ENCODE measurements at places on chromosomes 1 and 21. TPM values are rescaled to one million over a fixed set of nuclear protein-coding genes. Genes with fewer than 3 reads are reported as not detected.

Gene GBP6
- not detected for total RNA-seq

Gene KIF2C
- 82.6 TPM for total RNA-seq

DNA sequence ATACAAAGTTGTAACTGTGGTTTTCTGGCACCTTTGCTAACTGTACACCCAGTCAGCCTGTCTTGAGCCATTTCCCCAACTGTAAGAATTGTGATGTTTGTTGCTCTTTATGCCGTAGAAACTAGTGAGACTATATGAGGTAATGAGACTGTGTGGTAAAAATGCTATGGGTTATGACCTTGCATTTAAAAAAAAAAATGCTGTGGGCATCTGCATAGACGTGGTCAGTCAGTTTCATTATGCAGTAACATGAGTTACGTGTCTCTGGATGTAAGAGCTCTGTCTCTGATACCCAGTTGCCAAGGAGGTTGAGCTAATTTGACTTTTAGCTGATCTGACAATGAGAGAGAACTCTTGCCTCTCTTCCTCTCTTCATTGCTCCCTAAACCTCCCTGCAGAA lies 80.6 kb upstream of the LAMC2 start:
- H3K36me3 ChIP-seq: peaks cover 12% of the 10 kb centered on the region
- no peak for DNase-seq
- H3K27me3 ChIP-seq: no peaks in the 10 kb centered on the region

DNA sequence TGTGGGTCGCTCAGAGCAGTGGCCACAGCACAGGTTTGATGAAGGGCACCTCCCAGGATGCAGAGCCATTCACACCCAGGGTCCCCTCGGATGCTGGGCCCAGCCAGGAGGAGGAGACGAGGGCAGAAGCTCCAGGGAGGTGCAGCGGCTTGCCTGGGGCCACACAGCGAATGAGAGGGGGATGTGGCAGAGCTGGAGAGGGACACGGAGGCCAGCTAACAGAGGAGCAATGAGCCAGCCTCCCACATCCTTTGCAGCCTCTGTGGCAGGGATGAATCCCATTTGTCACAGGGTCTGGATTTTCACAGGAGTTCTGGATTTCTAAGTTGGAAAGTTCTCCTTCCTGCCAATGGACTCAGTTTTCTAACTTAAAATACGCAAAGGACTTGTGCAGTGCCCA lies 35.9 kb downstream of the CHD5 start:
- no peaks in the 10 kb centered on the region for H3K36me3 ChIP-seq
- peaks cover 19% of the 10 kb centered on the region for H3K27me3 ChIP-seq
- H3K27ac ChIP-seq: no peak overlapping the region
- H3K4me1 ChIP-seq: peaks cover 4% of the 10 kb centered on the region
- no peak overlapping the region for H3K4me3 ChIP-seq

DNA sequence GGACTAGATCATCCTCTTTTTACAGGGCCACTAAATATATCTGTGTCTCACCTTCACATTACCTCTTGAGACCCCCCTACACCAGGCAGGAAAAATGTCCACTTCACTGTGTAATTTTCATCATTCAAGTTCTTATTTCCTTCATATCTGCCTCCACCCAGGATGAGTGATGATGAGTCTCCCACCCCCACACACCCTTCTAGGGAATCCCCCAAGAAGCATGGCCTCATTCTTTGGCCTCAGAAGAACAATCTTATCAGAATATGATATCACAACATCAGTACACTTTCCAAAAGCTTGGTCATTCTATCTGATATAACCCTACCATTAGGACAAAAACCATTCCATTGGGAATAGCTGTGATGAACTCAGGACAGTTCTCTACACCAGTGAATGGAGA lies 170.3 kb upstream of the DUSP10 start:
- H3K27me3 ChIP-seq: no peaks in the 10 kb centered on the region
- H3K27ac ChIP-seq: no peak overlapping the region
- no peak overlapping the region for H3K4me3 ChIP-seq

GRCh38 chr1:32933742-32934322 lies 30.8 kb downstream of the RNF19B start:
- peaks cover 5% of the 10 kb centered on the region for H3K27me3 ChIP-seq
- no peak overlapping the region for H3K4me3 ChIP-seq
- peak overlapping the region; percentile 94 for H3K27ac ChIP-seq
- DNase-seq: no peak

DNA sequence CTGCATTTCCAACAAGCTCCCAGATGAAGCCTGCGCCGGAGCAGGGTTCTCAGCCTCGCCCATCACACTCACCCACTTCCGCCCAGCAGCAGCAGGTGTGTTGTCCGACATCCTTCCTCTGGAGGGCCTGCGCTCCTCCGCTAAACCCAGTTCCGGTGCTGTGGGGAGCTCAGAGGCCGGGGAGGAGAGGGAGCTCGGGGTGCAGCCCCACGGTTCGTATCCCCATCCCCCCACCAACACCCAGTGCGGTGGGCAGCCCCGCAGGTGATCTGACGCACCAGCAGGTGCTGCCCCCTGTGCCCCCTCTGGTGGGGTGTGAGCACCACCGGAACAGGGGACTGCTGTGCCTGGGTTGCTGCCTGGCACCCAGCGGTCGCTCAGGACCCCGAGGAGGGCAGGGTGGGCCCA lies 3.4 kb upstream of the PEX10 start:
- H3K27me3 ChIP-seq: no peaks in the 10 kb centered on the region
- DNase-seq: no peak
- H3K36me3 ChIP-seq: no peaks in the 10 kb centered on the region
- H3K27ac ChIP-seq: no peak overlapping the region
- no peak overlapping the region for H3K4me3 ChIP-seq

DNA sequence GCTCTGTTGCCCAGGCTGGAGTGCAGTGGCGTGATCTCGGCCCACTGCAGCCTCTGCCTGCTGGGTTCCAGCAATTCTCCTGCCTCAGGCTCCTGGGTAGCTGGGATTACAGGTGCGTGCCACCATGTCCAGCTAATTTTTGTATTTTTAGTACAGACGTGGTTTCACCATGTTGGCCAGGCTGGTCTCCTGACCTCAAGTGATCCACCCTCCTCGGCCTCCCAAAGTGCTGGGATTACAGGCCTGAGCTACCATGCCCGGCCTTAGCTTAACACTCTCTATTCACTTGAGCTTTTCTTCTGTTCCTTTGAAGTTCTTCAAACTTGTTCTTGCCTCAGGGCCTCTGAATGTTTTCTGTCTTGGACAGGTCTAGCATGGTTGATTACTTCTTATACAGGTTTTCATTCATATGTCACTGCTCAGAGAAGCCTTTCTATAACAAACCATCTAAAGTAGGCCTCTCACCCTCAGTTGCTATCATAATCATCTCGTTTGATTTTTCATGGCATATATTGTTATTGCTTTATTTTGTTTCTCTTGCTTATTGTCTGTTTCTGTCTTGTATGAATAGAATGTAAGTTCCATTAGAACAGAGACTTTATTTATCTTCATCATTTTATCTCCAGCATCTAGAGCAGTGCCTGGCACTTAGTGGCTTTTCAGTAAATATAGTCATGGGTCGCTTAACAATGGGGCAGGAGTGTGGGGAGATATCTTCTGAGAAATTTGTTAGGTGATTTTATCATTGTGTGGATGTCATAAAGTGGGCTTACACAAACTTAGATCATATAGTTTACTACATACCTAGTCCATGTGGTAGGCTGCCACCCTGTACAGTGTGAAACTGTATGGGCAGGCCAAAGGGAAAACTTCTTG lies 12.1 kb downstream of the OSBPL9 start:
- peak overlapping the region; percentile 31 for H3K27ac ChIP-seq
- no peaks in the 10 kb centered on the region for H3K36me3 ChIP-seq
- H3K4me1 ChIP-seq: no peaks in the 10 kb centered on the region
- no peak overlapping the region for H3K4me3 ChIP-seq
- no peak for DNase-seq
- no peaks in the 10 kb centered on the region for H3K27me3 ChIP-seq

DNA sequence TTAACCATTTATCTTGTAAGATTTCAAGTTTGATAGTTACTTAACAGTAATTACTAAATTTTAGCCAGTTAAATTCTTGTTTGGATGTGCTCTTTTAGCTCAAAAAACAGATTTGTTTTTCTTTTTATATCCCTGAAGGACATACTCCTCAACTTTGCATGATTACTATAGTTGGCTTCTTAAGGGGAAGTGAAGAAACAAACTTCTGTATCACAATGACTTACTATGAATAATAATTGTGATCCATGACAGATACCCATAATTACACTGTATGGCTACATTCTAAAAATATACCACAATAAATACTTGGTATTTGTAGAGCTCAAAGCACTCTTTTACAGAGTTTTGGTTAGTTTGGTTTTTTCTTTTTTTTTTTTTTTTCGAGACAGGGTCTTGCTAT lies 55.8 kb downstream of the IARS2 start:
- no peak for DNase-seq
- no peak overlapping the region for H3K4me3 ChIP-seq
- no peaks in the 10 kb centered on the region for H3K4me1 ChIP-seq
- no peak overlapping the region for H3K27ac ChIP-seq

- peaks cover 20% of the 10 kb centered on the region for H3K36me3 ChIP-seq
- peaks cover 2% of the 10 kb centered on the region for H3K27me3 ChIP-seq
- no peak overlapping the region for H3K27ac ChIP-seq
- H3K4me3 ChIP-seq: no peak overlapping the region
- H3K4me1 ChIP-seq: no peaks in the 10 kb centered on the region
- DNase-seq: no peak
These were observed 1459.6 kb downstream of the MRPL39 start for GRCh38 chr21:24147674-24148073.

DNA sequence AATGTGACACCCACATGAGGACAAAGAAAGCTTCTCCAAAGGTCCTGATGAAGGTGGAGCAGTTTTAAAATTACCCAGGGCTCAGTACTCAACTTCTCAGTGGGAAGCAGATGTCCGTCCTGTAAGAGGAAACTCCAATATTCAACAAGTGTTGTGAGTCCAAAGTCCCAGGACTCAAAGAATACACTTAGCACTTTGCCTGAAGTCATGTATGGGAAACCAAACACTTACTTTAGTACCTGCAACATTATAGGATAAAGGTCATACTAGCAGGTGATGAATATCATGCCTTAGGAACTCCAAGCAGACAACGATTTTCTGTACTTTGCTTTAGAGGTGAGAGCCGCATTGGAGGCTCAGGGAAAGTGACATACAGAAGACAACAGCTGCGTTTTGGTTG lies 37.2 kb upstream of the ST6GALNAC3 start:
- H3K27me3 ChIP-seq: no peaks in the 10 kb centered on the region
- H3K4me3 ChIP-seq: no peak overlapping the region
- H3K4me1 ChIP-seq: peaks cover 46% of the 10 kb centered on the region
- no peaks in the 10 kb centered on the region for H3K36me3 ChIP-seq
- no peak overlapping the region for H3K27ac ChIP-seq

DNA sequence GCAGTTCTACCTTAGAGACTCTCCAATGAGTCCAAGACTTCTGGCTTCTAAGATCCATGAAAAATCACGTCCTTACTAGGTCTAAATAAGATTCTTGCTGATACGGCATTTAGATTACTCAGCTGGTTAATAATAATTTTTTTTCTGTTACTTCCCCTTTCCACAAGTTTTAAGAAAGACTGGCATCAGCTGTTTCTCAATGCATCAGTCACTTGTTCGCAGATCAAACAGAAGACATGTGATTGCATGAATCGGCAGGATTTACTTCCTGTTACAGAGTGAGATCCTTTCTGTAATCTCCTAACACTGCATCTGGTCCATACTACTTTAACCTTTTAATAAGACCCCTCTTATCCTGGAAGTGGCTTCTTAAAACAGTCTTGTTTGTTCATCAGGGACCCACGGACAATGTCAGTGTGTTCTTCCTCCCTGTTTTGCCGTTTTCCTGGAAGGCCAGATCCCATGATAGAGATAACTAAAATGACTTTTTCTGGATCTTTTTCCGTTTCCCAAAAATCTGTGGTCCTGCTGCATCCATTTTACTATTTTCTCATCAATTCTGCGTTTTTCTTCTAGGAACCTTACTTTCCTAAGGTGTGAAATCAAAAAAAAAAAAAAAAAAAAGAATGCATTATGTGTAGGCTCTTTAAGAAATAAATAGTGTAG lies 6.1 kb downstream of the NPL start:
- H3K27me3 ChIP-seq: peaks cover 24% of the 10 kb centered on the region
- no peak overlapping the region for H3K4me3 ChIP-seq
- no peak for DNase-seq
- H3K36me3 ChIP-seq: no peaks in the 10 kb centered on the region
- peaks cover 10% of the 10 kb centered on the region for H3K4me1 ChIP-seq

DNA sequence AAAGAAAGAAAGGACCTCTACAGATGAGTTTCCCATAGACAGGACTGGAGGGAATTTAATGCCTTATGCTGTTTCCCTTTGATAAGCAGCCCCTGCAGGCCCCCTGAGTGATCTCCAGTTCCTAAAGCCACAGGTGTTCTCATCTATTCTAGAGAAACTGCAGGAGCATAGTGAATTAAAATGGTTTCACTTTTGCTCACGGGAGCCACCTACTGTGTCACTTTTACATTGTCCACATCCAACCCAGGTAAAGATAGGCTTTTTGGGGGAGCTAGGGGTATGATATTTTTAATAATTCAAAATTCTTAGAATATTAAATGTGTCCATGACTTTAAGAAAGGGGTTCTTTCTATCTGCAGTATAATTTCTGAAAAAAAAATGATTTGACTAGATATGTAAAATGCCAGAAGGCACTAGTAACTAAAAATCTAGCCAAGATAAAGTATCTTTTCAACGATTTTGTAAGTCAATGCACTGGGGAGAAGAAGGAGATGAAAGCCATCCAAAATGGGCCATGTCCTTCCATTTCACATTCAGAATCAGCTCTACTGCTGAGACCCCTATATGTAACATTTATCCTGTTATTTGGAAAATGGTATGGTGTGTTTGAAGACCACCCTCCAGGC lies 267.3 kb upstream of the DUSP10 start:
- DNase-seq: peak; percentile 16
- no peak overlapping the region for H3K27ac ChIP-seq
- H3K27me3 ChIP-seq: no peaks in the 10 kb centered on the region
- H3K36me3 ChIP-seq: peaks cover 16% of the 10 kb centered on the region
- no peak overlapping the region for H3K4me3 ChIP-seq

- DNase-seq: no peak
- H3K4me3 ChIP-seq: no peak overlapping the region
- H3K27ac ChIP-seq: no peak overlapping the region
- no peaks in the 10 kb centered on the region for H3K36me3 ChIP-seq
- H3K4me1 ChIP-seq: peaks cover 21% of the 10 kb centered on the region
These were observed 1103.3 kb upstream of the B3GALT2 start for GRCh38 chr1:194289569-194290266.

Gene SLC1A7
- 0.07 TPM for total RNA-seq

GRCh38 chr1:54337928-54338327 lies 68.3 kb downstream of the SSBP3 start:
- peaks cover 88% of the 10 kb centered on the region for H3K4me1 ChIP-seq
- 0 out of 2 replicates have a peak, but pooled peaks cover 2% of the 10 kb centered on the region for H3K36me3 ChIP-seq
- H3K4me3 ChIP-seq: no peak overlapping the region
- peak overlapping the region; percentile 50 for H3K27ac ChIP-seq
- no peaks in the 10 kb centered on the region for H3K27me3 ChIP-seq

DNA sequence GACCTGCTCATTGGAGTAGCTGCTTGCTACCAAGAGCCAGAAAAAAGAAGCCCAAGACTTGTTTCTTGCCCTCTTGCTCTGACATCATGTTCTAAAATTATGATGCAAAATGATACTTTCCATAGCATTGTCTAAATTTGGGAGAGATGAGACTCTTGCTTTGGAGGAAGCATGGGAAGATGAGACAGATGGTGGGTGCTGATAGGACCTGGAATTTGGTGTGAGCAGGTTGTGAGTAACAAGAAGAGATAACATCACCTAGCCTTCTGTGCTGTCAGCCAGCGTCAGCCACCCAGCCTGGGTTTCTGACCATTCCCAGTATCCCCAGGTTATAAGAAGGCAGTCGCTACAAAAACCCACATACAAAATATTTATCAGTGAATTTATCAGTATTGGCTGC lies 67.1 kb upstream of the GCLM start:
- 0 out of 2 replicates have a peak, but pooled peaks cover 2% of the 10 kb centered on the region for H3K36me3 ChIP-seq
- no peak overlapping the region for H3K27ac ChIP-seq
- peaks cover 17% of the 10 kb centered on the region for H3K4me1 ChIP-seq
- H3K27me3 ChIP-seq: no peaks in the 10 kb centered on the region
- no peak for DNase-seq

Data from WTC11 (cell line).